ENCODE measurements at places on chromosomes 4 and X.

- no peak for DNase-seq
Measured at GRCh38 chr4:147017081-147017480, 71.4 kb upstream of the TTC29 start.

- no peak for DNase-seq
Measured at GRCh38 chr4:27928761-27929540, 1068.3 kb downstream of the STIM2 start.

DNA sequence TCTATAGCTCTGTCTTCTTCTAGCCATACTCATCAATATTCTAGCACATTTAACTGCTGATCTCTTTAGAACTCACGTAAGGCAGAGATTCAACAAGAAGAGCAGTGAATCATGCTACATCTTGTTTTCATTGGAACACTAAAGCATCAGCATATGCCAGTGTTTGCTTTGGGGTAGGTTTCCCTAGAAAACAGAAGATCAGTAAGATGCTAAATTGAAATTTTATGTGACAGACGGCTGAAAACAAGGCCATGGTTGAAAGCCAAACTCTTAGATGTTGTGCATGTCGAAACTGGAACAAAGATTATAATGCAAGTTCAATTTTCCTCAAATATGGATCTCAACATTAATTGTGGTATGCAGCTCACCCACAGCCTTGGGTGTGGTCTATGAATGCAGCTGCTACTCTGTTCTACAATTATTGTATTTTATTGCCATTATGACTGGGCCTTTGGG lies 107.6 kb downstream of the PDLIM5 start:
- no peak for DNase-seq

DNA sequence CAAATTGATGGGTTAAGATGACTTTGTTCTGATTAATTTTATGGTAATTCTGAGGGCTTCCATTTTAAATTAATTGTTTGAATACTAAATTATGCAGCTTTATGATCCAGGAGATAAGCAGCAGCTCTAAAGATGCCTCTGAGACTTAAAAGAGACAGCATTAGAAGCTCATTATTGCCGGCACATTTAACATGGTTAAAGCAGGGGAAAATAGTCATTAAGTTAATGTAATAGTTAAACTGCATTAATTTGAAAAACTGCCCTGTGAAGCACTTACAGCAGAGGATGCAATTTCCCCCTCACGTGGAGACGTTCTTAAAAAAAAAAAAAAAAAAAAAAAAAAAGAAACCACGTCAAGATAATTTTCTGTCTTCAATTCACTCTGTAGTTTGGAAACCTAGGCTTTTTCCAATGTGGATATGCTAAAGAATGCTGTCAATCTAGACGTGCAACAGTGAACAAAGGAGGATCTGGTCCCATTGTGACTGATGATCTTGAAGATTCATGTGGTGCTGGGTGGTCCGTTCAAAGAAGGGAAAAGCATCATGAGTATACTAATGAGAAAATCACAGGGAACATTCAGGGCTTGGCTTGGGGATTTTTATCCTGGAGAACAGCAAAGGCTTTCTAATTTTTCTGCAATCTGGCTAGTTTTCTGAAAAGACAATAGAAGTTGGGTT lies 440.6 kb upstream of the HS3ST1 start:
- DNase-seq = no peak

DNA sequence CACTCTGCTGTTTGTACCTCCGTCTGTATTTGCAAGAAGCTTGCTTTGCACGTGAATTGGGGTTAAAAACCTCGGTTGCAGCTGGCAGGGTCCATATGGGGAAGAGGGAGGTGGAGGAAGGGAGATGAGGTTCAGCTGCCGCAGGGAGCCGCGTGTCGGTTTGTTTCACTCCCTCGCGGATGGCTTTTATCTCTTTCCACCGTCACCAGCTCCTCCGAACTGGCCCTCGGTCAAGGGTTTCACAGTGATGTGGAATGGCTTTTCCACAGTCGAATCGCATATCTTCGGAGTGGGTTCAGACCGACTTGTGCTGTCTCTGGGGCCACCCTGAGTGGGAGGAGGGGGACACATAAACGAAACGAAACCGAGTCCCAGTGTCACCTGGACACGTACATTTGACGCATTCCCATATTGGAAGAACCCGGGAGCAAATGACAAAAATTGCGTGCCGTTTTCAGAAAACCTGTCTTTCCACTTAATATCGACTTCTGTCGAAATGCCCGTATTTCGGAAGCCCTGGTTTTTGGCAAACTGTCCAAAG lies 929 bp downstream of the ZBTB33 start:
- peak; percentile 24 for DNase-seq

DNA sequence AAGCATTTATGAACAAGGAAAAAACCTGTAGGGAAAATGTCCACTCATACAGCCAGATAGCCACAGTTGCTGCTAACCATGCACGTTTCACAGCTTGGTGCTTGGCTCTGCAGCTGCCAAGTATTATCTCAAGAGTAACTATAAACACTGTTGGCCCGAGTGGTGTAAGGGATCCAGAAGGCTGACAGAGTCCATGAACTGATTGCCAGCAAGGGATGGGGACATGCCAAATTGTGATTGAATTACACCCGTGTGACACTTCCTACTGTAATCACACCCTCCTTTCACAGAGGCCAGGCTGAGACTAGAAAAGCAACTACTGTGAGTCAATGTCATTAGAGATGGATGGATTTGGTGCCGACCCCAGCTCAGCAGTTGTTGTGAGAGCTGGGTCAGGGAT lies 223.9 kb upstream of the ANKRD50 start:
- peak; percentile 38 for DNase-seq

- no peak for DNase-seq
Measured at GRCh38 chr4:123966990-123967769, 570.6 kb downstream of the SPRY1 start.

DNA sequence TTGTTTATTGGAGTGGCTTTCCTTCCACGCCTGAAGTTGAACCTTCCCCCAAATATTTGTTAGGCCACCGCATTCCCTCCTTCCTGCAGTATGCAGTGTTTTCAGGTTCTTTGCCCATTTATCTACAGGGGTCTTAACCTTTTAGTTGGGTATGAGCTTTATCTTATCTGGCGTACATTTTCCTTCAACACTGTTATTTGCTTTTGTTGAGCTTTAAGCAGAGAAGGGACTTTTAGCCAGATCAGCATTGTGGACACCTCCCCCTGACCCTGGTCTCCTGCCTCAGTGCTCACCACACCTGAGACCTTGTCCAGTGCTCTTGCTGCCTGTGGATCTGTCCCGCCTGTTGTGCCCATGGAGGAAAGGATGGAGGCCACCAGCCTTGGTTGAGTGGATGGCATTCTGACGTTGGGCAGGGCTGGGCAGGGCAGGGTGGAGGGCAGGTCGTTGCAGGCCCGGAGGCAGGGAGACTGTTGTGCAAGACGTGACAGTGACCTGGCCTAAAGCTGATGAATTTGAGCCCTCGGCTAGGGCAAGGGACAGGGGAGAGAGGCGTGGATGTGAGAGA lies 998 bp upstream of the DUSP9 start:
- no peak for DNase-seq

- DNase-seq = no peak
Measured at GRCh38 chr4:43330288-43330687, 437.8 kb downstream of the GRXCR1 start.

- DNase-seq = no peak
Measured at GRCh38 chrX:11100281-11101035, 10.7 kb upstream of the HCCS start.

DNA sequence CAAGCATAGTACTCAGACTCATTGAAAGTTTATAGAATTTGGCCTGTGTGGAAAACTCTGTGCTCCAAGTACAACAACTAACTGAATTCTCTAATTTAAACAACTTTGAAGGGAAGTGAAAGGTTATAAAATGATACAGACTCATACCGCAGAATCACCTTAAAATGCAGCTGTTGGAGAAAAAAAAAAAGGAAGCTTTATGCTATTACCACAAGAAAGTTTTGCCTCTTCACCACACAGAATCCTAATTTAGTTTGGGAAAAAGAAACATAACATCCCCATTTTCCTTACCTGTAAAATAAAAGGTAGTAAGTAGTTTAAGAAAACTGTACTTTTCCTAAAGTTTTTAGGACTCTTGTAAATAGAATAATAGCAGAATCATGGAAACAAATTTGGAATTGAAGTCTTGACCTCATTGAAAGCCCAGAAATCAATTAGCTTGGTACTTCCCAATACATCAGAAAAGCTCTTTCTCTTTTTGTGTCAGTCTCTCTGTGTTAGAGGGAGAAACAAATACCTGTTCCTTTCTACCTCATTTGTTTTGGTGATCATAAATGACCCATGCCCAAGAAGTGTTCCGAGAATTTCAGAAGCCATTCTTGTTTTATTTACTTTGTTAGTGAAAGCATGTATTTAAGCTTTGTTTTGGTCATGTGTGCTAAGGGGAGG lies 78.8 kb downstream of the NFKB1 start:
- no peak for DNase-seq

- DNase-seq = no peak
Measured at GRCh38 chr4:148315049-148315448, 127.2 kb downstream of the NR3C2 start.

- DNase-seq = no peak
Measured at GRCh38 chr4:159045321-159045720, 57.6 kb upstream of the RAPGEF2 start.

GRCh38 chrX:84118769-84119168 lies 69.2 kb downstream of the RPS6KA6 start:
- DNase-seq = no peak

- DNase-seq = no peak
Measured at GRCh38 chrX:55088795-55089489, at the start of gene PAGE2. TSS of gene PAGE2 (plus strand) at chrX:55089018. CDS start at chrX:55090021, 1,003 bp downstream.

GRCh38 chrX:9114245-9114644 lies 80.3 kb upstream of the FAM9B start:
- DNase-seq = no peak

- no peak for DNase-seq
Measured at GRCh38 chr4:10108818-10109783, 7.5 kb downstream of the WDR1 start.

GRCh38 chr4:3386526-3386925 lies 55.2 kb upstream of the HGFAC start:
- DNase-seq = no peak

DNA sequence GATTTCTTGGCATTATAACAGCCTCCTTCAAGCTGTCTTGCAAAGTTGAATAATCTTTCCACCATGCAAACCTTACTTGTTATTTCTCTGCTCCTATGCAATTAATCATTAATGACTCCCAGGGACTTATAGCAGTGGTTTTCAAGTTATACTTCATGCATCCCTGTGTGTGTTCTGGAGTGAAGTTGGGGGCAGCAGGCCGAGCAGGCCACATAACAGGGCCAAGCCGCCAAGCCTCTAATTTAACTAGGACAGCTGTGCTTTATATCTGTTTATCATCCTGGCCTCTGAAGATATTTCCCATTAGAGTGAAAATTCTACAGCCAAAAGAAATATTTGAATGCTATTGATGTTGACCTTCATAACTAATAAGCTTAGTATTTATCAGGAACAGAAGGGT lies 133.5 kb upstream of the PAK3 start:
- DNase-seq = no peak

- DNase-seq = no peak
Measured at GRCh38 chr4:122827258-122827878, 737 bp downstream of the FGF2 start.

DNA sequence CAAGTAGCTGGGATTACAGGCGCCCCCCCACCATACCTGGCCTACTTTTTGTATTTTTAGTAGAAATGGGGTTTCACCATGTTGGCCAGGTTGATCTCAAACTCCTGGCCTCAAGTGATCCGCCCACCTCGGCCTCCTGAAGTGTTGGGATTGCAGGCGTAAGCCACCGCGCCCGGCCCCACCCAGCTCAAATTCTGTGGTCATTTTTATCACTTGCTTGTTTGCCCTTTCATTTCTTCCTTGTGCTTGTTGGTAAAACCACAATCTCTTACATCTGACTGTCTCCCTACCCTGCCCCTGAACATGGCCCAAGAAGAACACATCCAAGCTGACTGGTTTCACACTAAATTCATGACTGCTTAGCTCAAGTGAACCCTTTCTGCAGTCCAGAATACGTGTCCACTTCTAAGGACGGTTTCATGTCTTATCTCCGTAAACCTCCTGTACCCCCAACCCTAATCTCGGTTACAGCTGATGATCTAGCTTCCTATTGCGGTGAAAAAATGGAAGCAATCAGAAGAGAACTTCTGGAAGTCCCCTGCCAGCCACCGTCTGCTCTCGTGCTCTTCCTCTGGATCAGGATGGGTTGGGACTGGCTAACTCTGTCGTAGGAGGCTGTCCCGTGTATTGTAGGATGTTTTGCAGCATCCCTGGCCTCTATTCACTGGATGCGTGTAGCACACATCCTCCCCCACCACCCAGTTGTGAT lies 5.4 kb upstream of the RS1 start:
- DNase-seq = no peak

DNA sequence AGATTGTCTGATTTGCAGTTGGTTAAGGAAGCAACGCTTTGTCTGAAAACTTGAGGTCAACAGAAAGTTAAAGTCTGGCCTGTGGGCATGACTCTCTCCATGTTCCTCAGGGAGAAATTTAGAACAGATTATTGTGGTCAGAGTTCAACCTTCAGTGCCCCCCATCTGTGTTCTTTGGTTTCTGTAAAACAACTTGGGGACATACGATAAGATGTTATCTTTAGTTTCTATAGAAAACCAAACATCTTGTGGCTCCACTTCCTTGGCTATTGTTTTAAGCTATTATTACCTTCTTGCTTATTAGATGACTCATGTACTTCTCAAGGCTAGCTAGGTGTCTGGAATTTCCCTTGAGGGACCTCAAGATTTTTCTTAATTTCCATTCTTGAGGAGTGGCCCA lies 507.7 kb downstream of the PDHA2 start:
- no peak for DNase-seq

DNA sequence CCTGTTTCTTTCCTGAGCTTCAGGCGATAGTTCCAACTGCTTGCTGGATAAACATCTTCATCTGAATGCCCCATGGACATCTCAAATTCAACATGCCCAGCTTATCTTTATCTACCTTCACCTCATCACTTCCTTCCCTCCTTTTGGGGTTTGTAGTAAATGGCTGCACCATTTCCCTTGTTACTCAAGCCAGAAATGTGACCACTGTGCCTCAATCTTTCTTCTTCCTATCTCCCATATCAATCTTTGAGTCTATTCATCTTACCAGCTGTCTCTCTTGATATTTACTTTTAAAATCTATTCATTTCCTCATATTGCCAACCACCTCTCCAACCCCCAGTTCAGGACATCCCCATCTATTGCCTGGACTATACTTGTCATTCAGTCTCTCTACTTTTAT lies 155.4 kb downstream of the PPA2 start:
- DNase-seq = no peak

DNA sequence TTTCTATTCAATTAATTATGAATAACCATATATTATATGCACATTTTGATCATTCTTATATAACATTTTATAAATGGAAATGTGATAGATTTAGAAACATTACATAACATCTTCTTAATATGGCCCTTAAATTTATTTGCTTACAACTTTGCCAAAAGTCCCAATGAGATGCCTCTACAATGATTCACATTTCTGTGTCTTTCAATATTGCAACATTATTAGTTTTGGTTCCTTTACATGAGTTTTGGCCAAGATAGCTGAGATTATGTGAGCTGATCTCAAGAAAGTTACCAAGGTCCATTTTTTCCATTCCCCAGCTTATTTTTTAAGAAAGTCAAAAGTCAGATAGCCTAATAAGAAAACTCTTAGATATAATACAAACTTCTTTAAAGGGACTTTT lies 361.2 kb downstream of the PCDH7 start:
- no peak for DNase-seq

GRCh38 chrX:107654566-107654871 lies 26.2 kb downstream of the PRPS1 start:
- DNase-seq = no peak

GRCh38 chr4:13516315-13516860 lies 27.9 kb downstream of the NKX3-2 start:
- DNase-seq = no peak

Measured in NCI-H774 (cell line).